ENCODE measurements at places on chromosomes 2 and 18.

DNA sequence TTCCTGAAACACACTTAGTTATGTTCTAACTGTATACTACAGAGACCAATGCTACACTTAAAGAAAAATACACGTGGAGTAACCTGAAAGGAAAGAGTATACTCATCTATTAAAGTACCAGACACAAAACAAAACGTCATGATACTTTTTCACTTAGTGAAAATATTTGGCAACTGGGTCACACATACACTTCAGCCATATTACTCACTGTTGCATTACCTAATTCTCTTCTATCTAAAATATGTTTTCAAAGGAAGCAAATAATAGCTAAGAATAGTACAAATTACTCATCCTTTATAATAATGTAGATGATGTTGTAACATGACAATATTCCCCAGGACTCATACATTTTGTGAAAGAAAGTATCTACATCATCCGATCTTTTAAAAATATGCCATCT lies 76.5 kb upstream of the EPB41L3 start:
- no peak for DNase-seq

DNA sequence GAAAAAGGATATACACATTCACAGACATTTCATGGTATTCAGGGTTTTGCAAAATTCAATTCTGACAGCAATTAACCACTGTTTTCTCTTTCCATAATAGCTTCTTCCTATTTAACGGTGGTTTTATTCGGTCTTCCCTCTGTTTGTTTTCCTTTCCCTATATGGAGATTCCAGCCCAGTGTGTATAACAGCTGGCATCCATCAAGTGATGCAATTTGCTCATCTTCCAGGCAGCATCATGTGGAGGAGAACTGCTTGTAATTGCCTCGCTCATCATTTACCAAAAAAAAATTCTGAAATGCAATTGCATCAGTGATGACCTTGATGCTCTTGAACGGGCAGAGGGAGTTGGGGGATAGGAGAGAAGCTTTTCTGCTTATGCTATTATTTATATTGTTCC lies 165.9 kb upstream of the PGAP1 start:
- no peak for DNase-seq

GRCh38 chr2:27078267-27079194 lies at the start of gene EMILIN1:
Gene EMILIN1, plus strand, starts transcription at chr2:27078615. Its CDS starts 451 bp downstream, at chr2:27079066.
- DNase-seq = no peak

- DNase-seq = no peak
Measured at GRCh38 chr18:5543773-5544389, at the start of gene EPB41L3. Gene EPB41L3, minus strand, starts transcription at chr18:5543997. Its CDS starts 54,814 bp downstream, at chr18:5489183.

GRCh38 chr2:30113617-30114293 lies 33.1 kb upstream of the YPEL5 start:
- DNase-seq = no peak

- DNase-seq = no peak
Measured at GRCh38 chr2:31372097-31372496, 42.4 kb downstream of the XDH start.

GRCh38 chr2:190572246-190572645 lies 37.7 kb upstream of the NEMP2 start:
- no peak for DNase-seq

- DNase-seq = no peak
Measured at GRCh38 chr2:215756346-215756730, 257.0 kb downstream of the MREG start.

GRCh38 chr2:120988051-120988699 lies 252.5 kb downstream of the GLI2 start:
- DNase-seq = no peak

DNA sequence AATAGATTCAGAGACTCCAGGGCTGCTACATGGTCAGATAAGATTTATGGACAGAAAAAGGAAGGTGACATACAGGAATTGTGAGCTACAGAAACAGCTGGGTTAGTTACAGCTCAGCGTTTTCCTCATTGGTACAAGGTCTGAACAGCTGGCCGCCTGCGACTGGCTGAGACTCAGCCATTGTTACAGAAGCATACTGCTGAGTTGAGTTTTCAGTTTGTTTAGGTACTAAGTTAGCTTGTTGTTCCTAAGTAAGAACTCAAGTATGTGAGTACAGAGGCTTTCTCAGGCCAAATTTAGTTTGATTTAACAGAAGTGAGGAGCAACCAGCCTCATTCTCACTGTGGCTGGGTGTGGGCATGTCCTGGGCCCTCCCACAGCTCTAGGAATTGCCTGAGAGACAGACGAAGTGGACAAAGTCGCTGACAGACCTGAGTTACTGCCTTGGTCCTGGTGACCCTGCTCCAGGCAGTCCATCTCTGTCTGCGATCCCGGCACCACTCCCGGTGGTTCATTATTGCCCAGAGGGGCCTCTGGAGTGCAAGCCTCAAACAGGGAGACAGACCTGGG lies 27.8 kb upstream of the RHOB start:
- DNase-seq = no peak

DNA sequence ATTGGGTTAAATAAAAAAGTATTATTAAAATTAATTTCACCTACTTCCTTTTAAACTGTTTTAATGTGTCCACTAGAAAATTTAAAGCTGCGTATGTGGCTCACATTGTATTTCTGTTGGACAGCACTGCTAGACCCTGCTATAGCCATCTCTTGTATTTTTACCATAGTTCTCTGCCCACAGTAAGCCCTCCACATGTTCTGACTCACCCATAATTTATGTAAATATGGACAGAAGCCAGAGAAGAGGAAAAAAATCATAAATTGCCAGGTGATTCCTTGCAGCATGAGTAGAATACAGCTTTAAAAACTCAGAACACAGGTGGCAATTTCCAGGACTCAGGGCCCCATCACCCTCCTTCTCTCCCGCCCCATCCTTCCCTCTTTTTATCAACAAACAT lies 142.4 kb upstream of the MEX3C start:
- no peak for DNase-seq

- no peak for DNase-seq
Measured at GRCh38 chr2:183950673-183951072, 647.7 kb upstream of the ZNF804A start.

DNA sequence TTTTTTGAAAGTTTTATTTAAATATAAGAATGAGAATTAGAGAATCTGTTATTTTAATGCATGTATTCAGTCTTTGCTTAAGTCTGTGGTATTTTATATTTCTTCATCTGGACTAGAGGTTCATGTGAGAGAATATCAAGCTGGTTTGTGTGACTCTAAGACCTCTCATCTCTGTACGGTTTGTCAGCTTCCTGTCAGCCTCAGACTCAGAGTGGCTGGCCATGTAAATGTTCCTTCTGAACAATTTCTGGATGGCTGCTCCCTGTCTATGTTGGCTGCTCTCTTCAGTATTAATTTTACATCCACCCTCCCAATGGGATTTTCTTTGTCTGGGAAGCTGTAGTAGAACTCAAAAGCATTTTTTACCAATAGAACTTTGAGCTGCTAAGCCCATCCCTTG lies 225.3 kb upstream of the THUMPD2 start:
- DNase-seq = no peak

- DNase-seq = no peak
Measured at GRCh38 chr2:45156605-45157004, 147.4 kb upstream of the SIX2 start.

DNA sequence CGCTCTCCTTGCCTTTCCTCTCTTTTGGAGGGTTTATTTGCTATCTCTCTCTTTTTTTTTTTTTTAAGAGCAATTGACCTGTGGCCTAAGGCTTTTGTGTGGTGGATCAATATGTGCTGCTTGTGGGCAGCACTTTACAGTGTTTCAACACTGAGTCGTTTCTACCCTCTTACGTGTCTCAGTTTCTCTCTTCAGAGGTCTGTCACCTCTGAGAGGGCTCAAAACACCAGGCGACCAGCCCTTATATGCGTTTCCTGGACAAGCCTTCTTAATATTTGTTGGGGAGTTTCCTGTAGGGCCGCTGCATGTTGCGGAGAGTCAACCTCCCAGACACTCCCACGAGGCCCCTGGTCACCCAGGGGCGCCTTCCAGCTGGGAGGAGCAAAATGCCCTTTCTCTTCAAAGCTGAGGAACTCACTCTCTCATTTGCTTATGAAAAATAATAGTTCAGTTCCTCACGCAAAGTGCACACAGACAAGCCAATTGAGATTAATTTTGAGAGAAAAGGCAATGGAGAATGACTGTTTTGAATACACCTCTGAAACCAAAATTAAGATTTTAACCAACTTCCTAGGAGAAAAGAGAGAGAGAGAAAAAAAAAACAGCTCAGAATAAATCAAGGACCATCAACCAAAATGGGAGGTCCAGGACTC lies 96.3 kb upstream of the B3GNT2 start:
- no peak for DNase-seq

GRCh38 chr2:8346706-8347430 lies 335.0 kb upstream of the ID2 start:
- no peak for DNase-seq

GRCh38 chr2:17517481-17518211 lies 594 bp downstream of the RAD51AP2 start:
- no peak for DNase-seq

- no peak for DNase-seq
Measured at GRCh38 chr2:134869946-134870736, 31.7 kb downstream of the ACMSD start.

DNA sequence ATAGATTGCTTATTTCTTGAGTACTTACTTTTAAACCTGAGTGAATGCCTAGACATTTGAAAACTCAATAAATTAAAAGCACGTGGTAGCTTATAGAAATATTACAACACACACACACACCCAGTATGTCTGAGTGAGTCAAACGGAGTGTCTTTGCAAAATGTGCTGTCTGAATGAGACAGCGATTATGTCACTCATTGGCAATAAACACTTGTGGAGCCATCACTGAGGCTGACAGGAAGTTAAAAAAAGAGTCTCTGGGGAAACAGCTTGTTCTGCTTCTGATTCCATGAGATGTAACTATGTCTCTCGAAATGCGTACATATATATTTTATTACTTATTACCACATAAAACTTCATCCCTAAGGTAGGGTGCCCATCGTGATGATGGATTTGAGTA lies 22.3 kb upstream of the VPS4B start:
- DNase-seq = no peak

DNA sequence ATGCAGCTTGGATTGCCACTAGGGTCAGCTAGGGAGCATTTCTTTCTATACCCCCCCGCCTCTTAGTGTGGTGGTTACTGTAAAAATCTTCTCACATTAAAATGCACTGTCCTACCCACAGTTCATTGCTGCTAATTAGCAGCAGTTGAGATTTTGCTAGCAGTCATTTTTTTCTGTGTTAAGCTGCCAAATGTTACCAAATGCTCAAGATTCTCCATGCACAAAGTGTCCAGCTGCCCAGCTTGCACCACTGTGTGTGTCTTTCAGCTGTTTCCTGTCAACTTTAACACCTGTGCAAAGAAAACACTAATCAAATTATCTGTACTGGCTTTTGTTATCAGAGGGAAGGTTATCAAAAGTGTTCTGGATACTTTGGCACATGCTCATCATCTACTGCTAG lies 679.3 kb downstream of the NR4A2 start:
- no peak for DNase-seq

DNA sequence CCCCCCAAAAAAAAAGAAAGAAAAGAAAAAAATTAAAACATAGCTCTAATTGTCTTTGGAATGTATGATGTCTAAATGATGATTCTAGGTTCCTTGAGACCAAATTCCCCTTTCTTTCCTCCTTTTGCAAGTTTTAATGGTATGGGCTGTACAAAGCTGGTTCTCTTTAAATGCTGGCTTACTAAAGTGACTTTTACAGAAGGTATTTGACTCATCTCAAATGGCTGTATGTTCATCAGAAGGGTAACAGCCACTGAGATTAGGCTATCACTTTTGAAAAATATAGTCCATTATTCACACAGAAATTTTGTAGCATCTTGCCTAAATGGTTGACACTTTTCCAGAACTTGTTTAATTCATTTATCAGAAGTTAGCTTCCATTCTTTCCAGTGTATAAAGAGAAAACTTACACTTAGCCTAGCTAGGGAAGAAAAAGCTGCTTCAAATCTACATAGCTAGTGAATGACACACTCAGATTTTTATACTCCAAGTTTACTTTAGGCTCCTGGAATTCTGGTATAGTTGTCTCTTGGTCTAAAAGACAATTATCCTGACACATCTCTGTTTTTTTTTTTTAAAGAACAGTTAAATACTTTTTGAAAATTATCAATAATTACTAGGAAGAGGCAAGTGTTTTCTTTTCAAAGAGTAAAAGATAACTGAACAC lies 622.6 kb downstream of the LRP1B start:
- no peak for DNase-seq

DNA sequence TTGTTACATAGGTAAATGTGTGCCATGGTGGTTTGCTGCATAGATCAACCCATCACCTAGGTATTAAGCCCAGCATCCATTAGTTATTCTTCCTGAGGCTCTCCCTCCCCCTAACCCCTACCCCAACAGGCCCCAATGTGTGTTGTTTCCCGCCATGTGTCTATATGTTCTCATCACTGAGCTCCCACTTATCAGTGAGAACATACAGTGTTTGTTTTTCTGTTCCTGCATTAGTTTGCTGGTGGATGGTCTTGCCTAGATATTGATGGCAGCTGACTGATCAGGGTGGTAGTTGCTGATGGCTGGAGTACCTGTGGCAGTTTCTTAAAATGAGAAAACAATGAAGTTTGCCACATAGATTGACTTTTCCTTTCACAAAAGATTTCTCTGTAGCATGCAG lies 34.6 kb upstream of the MSTN start:
- no peak for DNase-seq

GRCh38 chr18:54830260-54830659 lies 2.0 kb downstream of the RAB27B start:
- DNase-seq = no peak

DNA sequence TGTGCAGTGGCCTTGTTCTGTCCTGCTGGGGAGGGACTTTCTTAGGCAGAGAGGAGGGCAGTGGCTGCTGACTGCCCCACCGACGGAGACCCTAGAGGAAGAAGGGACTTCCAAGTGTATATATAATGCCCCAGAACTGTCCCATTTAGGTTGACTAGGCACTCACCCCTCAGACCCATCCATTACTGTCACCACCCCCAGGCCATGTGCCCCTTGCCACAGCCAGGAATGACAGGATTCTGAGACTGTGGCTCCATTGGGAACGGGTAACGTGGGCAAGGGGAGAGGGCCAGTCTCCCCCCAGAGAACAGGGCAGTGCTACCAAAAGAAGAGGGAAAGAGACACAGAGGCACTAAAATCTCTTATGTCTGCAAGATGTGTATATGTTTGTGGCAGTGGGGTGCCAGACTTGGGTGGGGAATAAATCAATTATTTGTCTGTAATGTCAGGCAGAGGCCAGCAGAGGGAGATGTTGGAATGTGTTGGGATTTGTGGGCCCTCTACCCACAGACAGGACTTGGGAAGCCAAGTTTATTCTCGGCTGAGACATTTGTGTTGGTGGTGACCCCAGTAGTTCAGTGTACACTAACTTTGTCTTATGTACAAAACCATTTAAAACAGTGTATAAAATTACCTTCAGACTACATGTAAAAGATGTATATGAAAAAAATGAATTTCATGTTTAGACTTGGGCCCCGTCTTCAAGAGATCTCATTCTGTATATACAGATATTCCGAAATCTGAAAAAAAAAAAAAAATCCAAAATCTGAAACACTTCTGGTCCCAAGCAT lies 24.0 kb upstream of the TMEM37 start:
- DNase-seq = no peak
